ENCODE measurements at places on chromosomes 1 and 21.

- DNase-seq = no peak
These were observed 11.4 kb downstream of the KCNJ6 start for GRCh38 chr21:37904856-37905255.

GRCh38 chr1:15428815-15429435 lies 9.3 kb upstream of the CTRC start:
- no peak for DNase-seq

DNA sequence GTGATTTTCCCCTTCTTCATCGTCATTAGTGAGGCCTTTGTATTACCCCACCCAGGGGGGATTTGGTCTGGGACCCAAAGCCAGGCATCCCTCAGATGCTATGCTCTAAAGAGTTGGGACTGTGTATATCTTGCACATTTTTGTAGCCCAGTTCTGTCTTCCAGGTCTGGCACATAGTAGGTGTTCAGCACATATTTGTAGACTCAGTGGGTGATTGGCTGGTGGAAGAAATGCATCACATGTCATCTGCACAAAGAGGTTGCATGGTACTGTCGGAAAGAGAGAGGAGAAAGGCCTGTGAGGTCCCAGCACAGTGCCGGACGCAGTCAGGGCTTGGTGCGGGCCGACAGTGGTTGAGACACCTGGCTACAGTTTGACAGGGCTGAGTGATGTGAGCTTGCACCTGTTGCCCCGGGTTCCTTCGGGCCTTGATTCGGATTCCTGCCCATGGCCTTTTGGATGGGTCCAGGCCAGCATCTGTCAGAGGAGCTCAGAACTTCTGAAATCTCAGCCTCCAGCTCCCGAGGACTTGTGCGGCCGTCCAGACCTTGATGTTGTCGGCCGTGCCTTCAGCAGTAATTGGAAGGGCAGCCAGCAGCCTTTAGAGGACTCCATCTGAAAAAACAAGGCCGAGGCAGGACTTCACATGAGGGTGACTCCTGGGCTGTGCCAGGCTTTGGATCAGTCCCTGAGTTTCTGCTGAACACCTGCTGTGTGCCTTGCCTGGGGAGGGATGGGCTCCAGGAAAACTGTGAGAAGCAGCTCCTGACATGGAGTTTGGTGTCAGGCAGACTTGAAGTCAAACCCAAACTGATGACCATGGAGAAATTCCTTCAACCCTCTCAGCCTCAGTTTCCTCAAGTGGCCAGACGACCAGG lies 40.9 kb upstream of the PADI1 start:
- DNase-seq = no peak

DNA sequence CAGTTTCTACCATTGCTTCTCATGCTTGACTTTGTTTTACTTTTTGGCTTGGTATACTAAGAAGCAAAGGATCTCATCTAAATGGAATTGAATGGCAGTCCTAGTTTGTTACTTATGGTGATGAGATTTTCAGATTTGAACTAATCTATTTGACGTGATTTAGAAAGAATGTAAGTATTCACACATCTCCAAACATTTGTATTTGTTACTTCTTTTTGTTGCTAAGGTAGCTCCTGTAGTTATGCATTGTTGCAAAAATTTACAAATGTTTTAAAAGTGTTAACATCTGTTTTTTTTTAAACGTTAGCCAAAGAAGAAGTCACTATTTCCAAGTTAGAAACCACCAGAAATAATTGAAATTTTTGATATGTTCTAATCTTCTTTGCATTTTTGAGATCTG lies 222.5 kb downstream of the RPS6KC1 start:
- DNase-seq = no peak

DNA sequence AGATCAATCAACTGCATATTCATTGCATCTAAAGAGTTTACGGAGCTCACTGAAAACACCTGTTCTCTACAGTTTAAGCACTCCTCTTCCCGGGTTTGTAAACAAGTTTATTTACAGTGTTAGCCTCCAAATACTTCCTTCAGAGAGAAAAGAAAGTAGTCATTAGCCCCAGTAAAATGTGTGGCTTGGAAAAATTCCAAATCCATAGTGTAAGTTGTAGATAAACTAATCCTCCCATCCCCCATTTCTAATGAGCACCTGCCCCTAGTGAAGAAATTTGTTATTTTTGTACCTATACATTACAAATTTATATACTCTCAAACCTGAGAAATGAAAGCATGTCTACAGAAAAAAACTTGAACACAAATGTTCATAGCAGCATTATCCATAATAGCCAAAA lies 21.9 kb downstream of the PUM1 start:
- DNase-seq = no peak

DNA sequence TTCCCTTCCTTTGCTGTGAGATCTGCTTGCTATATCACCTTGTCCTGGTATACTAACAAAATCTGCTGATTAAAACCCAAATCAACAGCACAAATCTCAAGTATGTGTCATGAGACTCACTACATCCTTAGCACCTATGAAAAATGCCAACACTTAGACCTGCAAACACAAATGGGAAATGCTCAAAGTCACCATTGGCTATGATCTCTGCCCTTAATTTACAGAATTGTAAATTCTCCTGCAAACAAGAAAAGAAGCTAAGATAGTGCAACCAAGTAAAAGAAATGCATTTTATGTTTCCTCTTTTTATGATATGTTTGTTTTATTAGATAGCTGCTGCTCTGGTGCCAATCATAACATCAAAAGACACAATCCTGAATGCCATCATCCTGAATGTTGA lies 80.8 kb downstream of the DISC1 start:
- DNase-seq = no peak

DNA sequence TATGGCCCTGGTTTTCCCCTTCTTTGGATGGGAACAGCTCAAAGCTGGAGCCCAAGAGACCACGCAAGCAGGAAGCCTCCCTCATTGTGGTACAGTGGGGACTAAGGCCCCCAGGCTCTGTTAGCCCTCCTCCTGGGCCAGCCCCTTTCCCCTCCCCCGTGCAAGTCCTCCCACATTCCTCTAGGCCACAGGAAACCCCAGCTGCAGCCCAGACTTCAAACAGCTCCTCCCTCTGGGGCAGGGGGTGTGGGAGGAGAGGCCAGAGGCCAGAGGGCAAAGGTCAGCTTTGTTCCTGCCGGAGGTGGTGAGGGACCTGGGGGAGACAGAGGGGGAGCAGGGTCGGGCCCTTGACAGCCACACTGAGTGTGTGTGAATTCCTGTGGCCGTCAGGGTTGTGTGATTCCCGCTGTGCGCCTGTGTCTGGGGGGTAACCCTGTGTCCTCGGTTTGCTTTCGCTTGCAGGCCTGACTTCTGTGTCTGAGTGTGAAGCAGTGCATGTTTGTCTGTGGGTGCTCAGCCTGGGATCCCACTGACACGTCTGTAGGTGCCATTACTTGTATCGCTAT lies 3.4 kb upstream of the AHDC1 start:
- no peak for DNase-seq

Measured in sciatic nerve (tissue), 2 donors.